Activated CD4-positive, CD25-positive, alpha-beta regulatory T cell (primary cell): ENCODE measurements at places on chromosomes 1 and 21.

- DNase-seq, result no peak
Observed at GRCh38 chr1:181548497-181548896, 65.2 kb downstream of the CACNA1E start.

GRCh38 chr1:15543589-15544568 lies 17.2 kb downstream of the DNAJC16 start:
- no peak for DNase-seq

- DNase-seq, result no peak
Observed at GRCh38 chr1:37851782-37852210, 7.6 kb downstream of the MTF1 start.

DNA sequence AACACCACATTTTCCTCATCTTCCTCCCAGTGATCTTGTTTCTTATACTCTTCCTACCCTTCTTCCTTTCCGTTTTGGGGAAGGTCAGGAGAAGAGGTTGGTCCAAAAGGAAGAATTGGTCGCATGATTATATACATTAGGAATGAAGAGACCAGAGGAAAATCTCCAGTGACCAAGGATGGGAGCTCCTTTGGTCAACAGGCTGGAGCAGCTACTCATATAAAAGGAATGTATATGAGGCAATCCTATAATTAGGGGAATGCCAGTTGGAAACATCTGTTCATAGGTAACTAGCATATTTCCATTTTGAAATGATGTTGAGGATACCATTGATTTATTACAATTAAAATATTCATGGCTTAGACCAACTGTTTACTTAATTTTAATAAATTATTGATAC lies 114.5 kb downstream of the LRRC40 start:
- DNase-seq, result no peak

DNA sequence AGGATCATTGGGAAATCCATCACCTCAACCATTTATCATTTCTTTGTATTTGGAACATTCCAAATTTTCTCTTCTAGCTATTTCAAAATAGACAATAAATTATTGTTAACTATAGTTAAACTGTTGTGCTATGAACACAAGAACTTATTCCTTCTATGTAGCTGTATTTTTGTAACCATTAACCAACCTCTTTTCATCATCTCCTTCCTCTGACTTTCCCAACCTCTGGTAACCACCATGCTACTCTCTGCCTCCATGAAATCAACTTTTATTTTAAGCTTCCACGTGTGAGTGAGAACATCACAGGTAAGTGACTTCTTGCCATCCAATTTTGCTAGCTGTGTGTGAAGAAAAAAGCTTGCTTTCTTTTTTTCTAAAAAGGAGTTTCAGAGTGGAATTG lies 418 bp downstream of the IFI44L start:
- DNase-seq, result no peak

DNA sequence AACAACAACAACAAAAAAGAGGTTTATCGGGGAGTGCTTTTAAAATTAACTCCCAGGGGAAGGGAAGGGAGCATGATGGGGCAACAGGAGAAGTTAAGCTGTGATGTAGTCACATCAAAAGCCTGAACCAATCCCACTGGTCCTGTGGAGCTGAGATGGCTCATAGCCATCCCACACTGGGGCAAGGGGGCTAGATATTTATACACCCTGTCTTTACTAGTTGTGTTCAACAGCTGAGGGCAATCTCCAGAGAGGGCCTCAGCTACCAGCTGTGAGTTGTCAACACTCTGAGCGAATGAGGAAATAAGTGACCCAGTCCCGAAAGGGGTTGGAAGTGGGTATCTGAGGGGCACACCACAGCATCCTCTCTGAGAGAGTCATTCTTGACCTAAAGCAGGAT lies 31.0 kb upstream of the CREG1 start:
- no peak for DNase-seq

DNA sequence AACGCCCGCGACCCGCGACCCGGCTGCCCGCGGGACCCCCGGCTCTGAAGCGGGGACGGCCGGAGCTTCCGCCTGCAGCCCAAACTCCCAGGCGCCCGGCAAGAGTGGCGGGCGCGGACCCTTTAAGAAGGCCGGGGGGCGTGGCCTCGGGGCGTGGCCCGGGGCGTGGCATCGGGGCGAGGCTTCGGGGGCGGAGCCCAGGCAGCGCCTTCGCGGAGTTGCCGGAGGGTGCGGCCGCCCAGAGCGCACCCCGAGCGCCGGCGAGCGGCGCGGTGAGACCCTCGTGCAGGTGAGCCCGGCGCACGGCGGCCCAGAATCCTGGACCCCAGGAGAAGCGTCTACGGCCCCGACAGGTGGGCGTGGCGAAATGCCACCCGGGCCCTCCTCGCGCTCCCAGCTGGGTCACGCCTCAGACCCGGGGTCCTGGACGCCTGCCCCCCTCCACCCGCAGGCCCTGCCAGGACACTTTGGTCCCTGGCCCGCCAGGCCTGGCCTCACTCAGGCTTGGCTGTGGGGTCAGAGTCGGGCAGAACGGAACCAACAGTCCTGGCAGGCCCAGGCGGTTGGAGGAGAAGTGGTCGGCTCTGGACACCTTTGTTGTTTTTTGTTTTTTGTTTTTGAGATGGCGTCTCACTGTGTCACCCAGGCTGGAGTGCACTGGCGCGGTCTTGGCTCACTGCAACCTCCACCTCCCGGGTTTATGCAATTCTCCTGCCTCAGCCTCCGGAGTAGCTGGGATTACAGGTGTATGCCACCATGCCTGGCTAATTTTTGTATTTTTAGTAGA lies 14.4 kb downstream of the RNF223 start:
- DNase-seq, result peak; percentile 88

DNA sequence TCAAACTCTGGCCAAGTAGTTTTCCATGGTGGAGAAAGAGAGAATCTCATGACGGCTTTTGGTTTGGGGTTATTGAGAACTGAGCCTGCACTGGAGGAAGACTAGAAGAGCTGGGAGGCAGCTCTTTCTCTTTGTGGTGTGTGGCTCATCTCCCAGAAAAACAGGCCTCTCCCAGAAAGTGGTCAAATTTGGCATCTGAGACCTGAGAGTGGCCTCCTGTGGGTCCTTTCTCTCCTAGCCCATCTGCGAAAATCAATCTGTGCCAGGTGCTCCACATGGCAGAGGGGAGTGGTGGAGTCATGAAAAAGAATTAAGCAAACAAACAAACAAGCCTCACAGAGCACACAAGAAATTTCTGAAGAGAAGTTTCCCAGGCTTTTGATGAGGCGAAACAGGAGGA lies 305.0 kb downstream of the ST6GALNAC3 start:
- no peak for DNase-seq

DNA sequence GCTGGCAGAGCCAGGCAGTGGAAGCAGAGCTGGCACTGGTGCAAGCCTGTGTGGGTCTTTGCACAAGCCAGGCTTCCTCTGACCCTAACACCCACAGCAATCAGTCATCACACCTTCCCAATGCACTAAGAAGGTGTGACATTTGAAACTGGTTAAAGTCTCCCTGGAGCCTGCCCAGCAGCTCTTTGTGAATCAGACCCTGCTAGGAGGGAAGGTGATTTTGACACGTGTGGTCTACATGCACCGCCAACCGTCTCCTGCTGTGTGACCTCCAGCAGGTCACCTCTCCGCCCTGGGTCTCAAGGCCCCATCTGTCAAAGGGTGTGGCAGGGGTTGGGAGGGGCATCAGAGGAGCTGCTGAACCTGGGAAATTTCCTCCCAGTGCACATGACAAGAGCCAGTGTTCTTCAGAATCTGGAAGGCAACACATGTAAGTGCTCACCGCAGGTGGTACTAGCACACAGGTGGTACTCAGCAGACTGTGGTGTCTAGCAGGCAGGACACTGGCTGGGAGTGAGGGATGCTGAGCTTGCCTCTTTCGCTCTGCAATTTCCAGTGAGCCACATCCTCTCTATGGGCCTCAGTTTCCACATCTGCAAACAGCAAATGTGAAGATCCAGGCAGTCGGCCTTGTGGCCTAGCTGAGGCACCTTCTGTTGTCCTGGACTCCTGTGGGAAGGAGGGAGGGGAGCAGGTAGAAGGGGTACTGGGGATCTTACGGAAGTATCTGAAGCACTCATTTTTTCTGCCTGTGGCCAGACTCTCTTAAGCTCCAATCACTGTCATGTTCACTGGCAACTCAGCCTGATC lies 123.2 kb downstream of the DMRTB1 start:
- no peak for DNase-seq

GRCh38 chr1:230340526-230341161 lies 85.5 kb downstream of the PGBD5 start:
- no peak for DNase-seq

GRCh38 chr1:198232378-198232777 lies 75.6 kb downstream of the NEK7 start:
- no peak for DNase-seq
